Naive B cell (primary cell): ENCODE measurements at places on chromosomes 13 and 19.

- H3K4me1 ChIP-seq = no peaks in the 10 kb centered on the region
- no peak for DNase-seq
- no peaks in the 10 kb centered on the region for H3K27me3 ChIP-seq
- no peak overlapping the region for H3K4me3 ChIP-seq
Observed at GRCh38 chr13:76668141-76668540, 218.1 kb downstream of the KCTD12 start.

- no peak for DNase-seq
- peaks cover 10% of the 10 kb centered on the region for H3K4me1 ChIP-seq
- no peak overlapping the region for H3K4me3 ChIP-seq
- no peak overlapping the region for H3K27ac ChIP-seq
Observed at GRCh38 chr13:109699628-109700071, 86.7 kb downstream of the IRS2 start.

DNA sequence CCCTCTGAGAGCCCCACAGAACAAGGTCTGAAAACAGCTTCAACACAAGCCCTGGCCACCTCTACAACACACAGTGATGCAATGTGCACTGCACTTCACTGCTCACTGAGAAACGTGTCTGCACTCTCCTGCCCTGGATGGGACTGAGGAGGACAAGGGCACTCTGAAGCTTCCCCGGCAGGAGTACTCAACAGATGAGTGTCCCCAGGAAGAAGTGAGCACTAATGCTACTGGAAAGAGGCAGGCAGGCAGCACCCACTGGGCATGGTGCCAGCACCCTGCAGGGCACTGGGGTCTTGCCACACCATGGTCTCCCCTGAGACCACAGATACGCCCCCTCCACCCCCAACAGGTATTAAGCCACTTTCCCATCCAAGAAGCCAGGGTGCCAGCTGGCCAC lies 17.7 kb upstream of the SLC35E1 start:
- H3K27ac ChIP-seq = peak overlapping the region; percentile 82
- DNase-seq = no peak
- H3K36me3 ChIP-seq = no peaks in the 10 kb centered on the region
- H3K4me3 ChIP-seq = no peak overlapping the region
- no peaks in the 10 kb centered on the region for H3K27me3 ChIP-seq
- peaks cover 81% of the 10 kb centered on the region for H3K4me1 ChIP-seq

- DNase-seq = no peak
- no peak overlapping the region for H3K4me3 ChIP-seq
- H3K27ac ChIP-seq = no peak overlapping the region
Observed at GRCh38 chr13:97569841-97570240, 135.9 kb downstream of the RAP2A start.
